ENCODE measurements at places on chromosomes 6 and 20.
A peak's percentile ranks its signal among the peaks of the same experiment; 100 is the strongest.

DNA sequence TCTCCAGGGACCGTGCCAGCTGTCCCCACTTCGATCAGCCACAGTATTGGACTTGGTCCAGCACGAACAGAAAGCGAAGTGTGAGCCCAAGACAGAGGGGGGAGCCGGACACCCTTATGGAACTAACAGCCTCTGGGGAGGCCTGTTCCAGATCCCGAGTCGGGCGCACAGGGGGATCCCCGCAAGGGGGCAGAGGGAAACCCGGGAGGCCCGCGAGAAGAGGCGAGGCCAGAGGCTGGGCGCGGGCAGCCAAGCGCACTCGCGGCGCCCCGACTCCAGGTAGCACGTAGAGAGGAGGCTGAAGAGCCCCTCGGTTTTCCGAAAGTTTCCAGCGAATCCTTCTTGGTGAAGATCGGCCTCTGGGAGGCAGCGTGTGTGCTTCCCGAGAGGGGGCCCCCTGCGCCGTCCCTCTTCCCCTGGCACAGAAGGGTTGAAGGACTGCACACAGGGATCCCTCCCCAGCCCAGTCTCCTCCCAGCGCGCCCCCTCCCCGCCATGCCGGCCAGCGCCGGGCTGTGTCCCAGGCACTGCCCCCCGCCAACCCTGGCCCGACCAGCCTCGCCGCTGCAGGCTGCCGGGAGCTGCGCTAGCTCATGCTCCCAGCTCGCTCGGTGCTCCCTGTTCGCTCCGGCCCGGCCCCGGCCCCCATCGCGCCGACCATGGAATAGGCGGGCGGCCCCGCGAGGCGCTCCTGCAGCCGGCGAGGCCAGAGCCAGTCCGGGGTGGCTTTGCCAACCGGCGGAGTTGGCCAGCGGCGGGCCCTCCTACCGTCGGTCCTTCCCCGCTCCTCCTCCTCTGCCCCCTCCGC, 577 bp upstream of the SLC24A3 start:
- DNase-seq, result no peak

DNA sequence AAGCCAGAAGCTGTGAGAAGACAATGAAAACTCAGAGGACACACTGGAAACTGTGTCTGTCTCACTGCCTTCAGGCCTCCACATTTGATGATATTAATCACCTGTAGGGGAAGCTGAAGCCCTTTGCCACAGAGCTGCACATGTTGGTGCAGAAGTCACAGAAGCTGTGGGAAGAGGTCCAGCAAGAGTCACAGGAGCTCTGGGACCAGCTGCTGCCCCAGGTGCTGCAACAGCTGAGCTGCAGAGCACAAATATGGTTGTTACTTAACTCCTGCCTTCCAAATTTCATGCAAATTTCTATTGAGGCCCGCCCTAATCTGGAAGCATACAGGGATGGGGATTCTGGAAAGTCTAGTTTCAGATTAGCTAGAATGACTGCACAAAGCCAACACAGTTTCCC, 169.3 kb downstream of the OGFRL1 start:
- no peak for DNase-seq

DNA sequence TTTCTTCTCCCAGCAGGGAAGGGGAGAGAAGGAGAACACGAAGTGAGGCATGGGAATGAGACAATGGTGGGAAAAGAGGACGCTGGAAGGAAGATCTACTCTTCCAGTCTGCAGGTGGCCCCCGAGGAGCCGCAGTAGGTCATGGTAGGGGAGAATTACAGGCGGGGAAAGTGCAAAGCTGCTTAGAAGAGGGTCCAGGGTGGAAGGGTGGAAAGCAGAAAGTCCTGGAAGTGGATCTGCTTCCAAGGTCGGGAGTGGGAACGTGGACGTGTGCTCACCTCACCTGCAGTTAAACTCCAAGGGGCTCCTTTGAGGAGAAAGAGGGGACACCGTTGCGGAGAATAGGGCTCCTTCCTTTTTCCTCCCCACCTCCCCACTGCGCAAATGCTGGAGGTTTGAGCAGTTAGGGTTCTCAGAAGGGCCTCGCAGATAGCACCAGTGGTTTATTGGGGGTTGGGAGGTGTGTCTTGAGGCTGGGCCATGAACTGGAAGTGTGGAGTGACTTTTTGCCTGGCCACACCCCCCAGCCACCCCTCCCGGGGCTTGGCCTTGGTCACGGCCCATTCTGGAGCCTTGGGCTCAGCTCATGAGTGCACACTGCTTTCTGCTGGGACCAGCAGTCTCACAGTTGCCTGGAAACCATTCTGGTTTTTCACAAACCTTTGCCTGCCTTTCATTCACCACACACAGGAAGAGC, 100.4 kb upstream of the MLN start:
- DNase-seq, result peak; percentile 28

GRCh38 chr20:63876489-63877036, 11.5 kb downstream of the TPD52L2 start:
- DNase-seq, result no peak

GRCh38 chr20:35363190-35363589, 48.6 kb downstream of the UQCC1 start:
- DNase-seq, result no peak

- no peak for DNase-seq
Observed at GRCh38 chr6:108627692-108628550, 67.2 kb downstream of the FOXO3 start.

DNA sequence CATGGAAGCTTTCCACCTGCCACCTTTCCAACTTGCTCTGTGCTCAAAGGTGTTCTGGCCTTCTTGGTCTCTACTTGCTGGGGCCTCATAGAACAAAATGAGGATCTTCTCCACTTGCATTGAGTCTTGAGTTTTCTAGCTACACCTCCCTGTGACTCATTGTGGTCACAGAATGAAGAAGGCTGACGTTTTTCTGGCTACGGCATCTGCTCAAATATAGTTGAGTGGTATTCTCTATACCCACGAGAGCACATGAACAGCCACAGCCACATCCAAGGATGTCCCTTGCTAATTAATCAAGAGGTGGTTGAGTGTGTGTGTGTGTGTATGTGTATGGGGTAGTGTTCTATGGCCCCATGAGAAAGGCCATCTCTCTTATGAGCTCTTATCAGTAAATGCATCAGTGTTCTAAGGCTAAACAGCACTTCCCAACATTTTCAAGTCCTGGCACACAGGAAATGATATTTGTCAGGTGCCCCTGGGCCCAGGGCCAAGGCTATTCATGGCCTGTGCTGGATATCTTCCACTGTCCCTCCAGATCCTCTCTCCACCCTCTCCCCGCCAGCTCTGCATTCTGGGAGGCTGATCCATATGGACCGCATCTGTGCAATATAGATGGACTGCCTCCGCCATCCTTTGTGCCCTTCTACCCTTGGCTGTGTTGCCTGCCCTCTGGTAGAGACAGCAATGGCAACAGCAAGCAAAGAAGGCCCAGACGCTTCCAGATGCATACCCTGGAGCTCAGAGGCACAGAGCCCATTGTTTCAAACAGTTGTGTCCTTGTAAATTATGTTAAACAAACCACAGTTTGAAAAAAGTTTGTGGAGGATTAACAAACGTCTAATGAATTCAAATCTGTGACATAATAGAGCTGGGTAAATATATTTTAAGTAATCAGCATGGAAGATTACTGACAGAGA, 150.2 kb downstream of the LRFN2 start:
- DNase-seq, result no peak

- DNase-seq, result no peak
Observed at GRCh38 chr6:15249371-15250019, 3.6 kb downstream of the JARID2 start.

GRCh38 chr6:41271901-41272395, 14.5 kb downstream of the TREM1 start:
- DNase-seq, result no peak

DNA sequence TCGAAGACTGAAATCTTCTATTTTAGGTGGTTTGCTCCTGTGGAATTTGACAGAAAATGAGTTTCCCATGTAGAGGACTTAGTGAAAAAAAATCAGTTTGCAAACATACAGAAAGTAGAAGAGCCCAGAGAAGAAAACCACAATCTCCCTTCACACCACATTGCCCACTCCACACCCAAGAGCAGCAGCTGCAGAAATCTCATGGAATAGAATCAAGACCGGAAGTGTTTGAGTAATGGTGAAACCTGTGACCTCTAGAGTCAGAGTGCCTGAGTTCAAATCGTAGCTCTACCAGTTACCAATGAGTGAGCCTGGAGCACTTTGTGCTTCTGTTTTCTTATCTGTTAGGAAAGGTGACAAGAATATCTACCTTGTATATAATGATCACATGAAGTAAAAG, 4.6 kb downstream of the SIRPG start:
- no peak for DNase-seq

- DNase-seq, result no peak
Observed at GRCh38 chr6:91865889-91866288, 1279.0 kb upstream of the MAP3K7 start.

DNA sequence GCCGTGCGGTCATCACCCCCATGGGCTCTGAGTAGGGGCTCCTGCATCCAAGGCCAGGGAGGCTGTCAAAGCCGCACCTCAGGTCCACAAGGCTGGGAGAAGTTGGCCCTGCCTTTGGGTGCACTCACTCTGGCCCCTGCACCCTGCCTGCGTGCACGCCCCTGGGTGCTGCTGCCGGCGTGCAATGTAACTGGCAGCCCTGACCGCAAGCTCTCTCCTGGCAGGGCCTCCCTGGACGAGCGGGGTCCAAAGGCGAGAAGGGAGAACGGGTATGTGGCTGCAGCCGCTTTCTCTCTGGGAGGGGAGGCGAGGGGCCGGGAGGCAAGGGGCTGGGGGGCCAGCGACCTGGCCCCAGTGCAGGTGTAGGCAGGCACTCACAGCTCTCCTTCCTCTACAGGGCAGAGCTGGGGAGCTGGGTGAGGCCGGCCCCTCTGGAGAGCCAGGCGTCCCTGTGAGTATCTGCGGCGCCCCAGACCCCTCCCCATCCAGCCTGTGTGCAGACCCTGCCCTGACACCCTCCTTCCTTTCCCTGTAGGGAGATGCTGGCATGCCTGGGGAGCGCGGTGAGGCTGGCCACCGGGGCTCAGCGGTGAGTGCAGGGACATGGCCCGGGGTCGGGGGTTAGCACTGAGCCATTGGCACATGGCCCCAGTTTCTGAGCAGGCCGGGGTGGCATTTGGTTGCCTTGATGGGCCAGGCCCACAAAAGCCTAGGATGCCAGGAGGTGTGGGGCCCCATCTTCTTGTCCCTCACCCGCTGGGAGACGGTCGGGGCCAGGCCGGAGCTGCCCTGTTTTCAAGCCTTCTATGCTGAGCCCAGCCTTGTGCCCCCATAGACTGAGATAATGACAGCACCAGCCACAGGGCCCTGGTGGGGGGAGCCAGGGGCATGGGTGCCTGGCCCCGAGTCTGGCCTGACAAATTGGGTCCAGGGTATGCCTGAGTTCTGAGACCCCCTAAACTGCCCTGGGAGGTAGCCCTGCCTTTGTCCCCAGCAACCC, 12.7 kb downstream of the COL9A3 start:
- no peak for DNase-seq

- peak; percentile 33 for DNase-seq
Observed at GRCh38 chr6:43644940-43645612, at the start of gene RSPH9. Gene RSPH9 (plus strand): TSS chr6:43645036. CDS start chr6:43645099, 63 bp downstream.

- no peak for DNase-seq
Observed at GRCh38 chr6:168546151-168546550, 105.2 kb downstream of the SMOC2 start.

- DNase-seq, result no peak
Observed at GRCh38 chr6:6458172-6458571, 130.3 kb upstream of the LY86 start.
